Activated gamma-delta T cell treated with Interleukin-2 at 50 U/mL for 16 hours (primary cell): ENCODE measurements at places on chromosomes 1 and 21.

DNA sequence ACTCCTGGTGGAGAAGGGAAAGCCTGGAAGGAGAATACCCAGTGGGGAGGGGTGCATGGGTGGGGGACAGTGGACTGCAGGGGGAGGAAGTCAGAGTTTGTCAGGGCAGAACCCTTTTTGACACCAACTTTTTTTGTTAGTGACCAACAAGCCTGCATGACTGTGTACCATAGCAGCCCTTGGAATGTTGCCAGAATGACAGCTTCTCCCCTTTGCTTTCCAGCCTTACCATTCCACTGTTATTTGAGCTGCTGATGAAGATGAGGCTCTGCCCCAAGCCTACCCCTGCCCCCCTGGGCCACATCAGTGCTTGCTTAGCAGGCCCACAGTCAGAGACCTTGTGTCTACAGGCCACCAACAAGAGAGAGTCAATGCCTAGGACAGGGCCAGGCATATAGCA is 341.2 kb downstream of the HHAT start:
- DNase-seq, result no peak

DNA sequence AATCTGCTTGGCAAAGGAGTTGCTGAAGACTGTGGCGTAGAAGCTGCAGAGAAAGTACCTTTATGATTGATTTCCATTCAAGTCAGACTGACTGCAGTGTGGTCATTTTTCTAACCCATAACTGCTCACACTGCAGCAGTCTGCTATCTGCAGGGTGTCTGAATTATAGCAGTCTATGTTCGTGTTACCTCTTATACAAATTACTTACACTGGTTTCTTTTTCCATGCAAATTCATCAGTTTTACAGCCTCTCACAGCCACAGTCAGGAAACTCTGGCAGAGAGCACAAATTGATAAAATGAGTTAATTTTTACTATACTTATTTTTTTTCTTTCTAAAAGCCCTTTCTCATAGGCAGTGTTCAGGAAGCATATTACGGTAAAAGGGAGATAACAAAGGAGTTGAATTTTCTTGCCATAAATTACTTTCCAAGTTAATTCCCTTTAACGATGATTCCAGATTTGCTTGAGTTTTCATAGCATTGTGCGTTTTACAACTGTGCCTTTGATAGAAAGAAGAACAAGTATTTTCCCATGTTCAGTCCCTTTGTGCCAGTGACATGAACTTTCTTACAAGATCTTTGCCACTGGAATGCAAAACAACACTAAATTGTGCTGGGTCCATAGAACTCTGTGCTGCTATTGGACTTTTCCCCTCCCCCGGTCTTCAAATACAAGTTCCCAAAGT is 261.5 kb downstream of the NFIA start:
- no peak for DNase-seq

GRCh38 chr1:53061859-53062707 is at the start of gene PODN:
Gene PODN (plus strand): TSS chr1:53062213. CDS start chr1:53069856, 7,643 bp downstream.
- DNase-seq, result no peak

GRCh38 chr1:43719063-43719462 is 11.7 kb downstream of the ST3GAL3 start:
- no peak for DNase-seq

- DNase-seq, result no peak
Measured at GRCh38 chr1:59978511-59978910, 51.9 kb upstream of the CYP2J2 start.

DNA sequence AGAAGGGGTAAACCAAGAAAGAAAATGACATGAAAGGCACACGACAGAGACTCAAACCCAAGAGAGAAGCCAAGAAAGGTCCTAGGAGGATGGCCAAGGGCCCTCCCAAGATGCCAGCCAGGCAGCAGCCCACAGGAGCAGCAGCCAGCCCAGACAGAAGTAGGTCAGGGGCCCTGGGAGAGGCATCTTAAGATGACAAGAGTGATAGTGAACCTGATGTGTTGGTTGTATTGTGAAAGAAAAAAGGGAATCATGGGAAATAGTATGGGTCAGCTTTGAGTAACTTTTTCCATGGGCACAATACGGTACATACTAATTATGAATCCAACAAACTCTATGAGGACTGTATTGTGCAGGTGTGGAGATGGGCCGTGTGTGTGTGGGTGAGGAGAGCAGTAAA is 3.3 kb downstream of the CCSAP start:
- DNase-seq, result no peak
